A549 treated with DMSO at 1 μM for 4 hours (cell line): ENCODE measurements at places on chromosomes 12 and 14. TPM values are rescaled to one million over a fixed set of nuclear protein-coding genes. Genes with fewer than 3 reads are reported as not detected.

AQP2 gene
- not detected in 5 replicates for total RNA-seq

CSRP2 gene
- 18.4 to 25.8 TPM (median 22.6 TPM) in 5 replicates for total RNA-seq

RNASE1 gene
- total RNA-seq: 0.22 to 0.36 TPM (median 0.26 TPM) in 4 of 5 replicates, not detected in the other

RPS6KL1 gene
- total RNA-seq: 0.33 to 0.92 TPM (median 0.52 TPM) in 5 replicates

ABCC9 gene
- total RNA-seq: 0.01 TPM in 2 of 5 replicates, not detected in the others

ATL1 gene
- total RNA-seq: 4.4 to 5.1 TPM (median 4.5 TPM) in 5 replicates

PTPN6 gene
- 7.6 to 14.4 TPM (median 10.8 TPM) in 5 replicates for total RNA-seq

NCAPD2 gene
- 66.6 to 79.8 TPM (median 73.5 TPM) in 5 replicates for total RNA-seq

RNASE7 gene
- not detected in 5 replicates for total RNA-seq

RITA1 gene
- total RNA-seq: 29.5 to 39.0 TPM (median 35.1 TPM) in 5 replicates

FNTB gene
- total RNA-seq: 21.8 to 27.0 TPM (median 24.0 TPM) in 5 replicates

OR6J1 gene
- not detected in 5 replicates for total RNA-seq

SLC10A1 gene
- not detected in 5 replicates for total RNA-seq

MSRB3 gene
- 19.1 to 27.3 TPM (median 25.3 TPM) in 5 replicates for total RNA-seq

ARHGEF25 gene
- 5.6 to 6.9 TPM (median 6.1 TPM) in 5 replicates for total RNA-seq

TAS2R9 gene
- not detected in 5 replicates for total RNA-seq

OR4K1 gene
- total RNA-seq: not detected in 5 replicates

KLHDC1 gene
- 0.12 to 0.29 TPM (median 0.24 TPM) in 5 replicates for total RNA-seq

NPFF gene
- total RNA-seq: 0.17 TPM in 1 of 5 replicates, not detected in the others

ENTPD5 gene
- total RNA-seq: 5.7 to 7.6 TPM (median 6.5 TPM) in 5 replicates

KRT77 gene
- not detected in 5 replicates for total RNA-seq

TAS2R13 gene
- total RNA-seq: not detected in 5 replicates

RDH5 gene
- total RNA-seq: 2.3 to 3.2 TPM (median 2.5 TPM) in 5 replicates

PPP1R1A gene
- total RNA-seq: 0.07 to 0.08 TPM in 2 of 5 replicates, not detected in the others

ST8SIA1 gene
- 0.07 to 0.30 TPM (median 0.11 TPM) in 5 replicates for total RNA-seq

VDR gene
- 3.5 to 4.6 TPM (median 3.7 TPM) in 5 replicates for total RNA-seq

GUCY2C gene
- total RNA-seq: 0.02 to 0.06 TPM (median 0.03 TPM) in 3 of 5 replicates, not detected in the others

HHIPL1 gene
- total RNA-seq: 0.11 to 0.28 TPM (median 0.17 TPM) in 5 replicates

HOXC12 gene
- not detected in 5 replicates for total RNA-seq

TAS2R8 gene
- total RNA-seq: not detected in 5 replicates

KCNH5 gene
- total RNA-seq: 0.02 to 0.06 TPM (median 0.05 TPM) in 4 of 5 replicates, not detected in the other

SIX1 gene
- total RNA-seq: 7.3 to 9.8 TPM (median 9.1 TPM) in 5 replicates

COL2A1 gene
- total RNA-seq: 0.02 to 0.18 TPM (median 0.08 TPM) in 5 replicates

CACNB3 gene
- total RNA-seq: 30.8 to 40.7 TPM (median 35.8 TPM) in 5 replicates

ATF1 gene
- 39.0 to 53.9 TPM (median 43.7 TPM) in 5 replicates for total RNA-seq

SINHCAF gene
- 49.2 to 71.7 TPM (median 64.9 TPM) in 5 replicates for total RNA-seq

CFAP54 gene
- total RNA-seq: 0.92 to 1.5 TPM (median 1.2 TPM) in 5 replicates

ZNF605 gene
- total RNA-seq: 3.4 to 5.0 TPM (median 3.9 TPM) in 5 replicates

PRB2 gene
- not detected in 5 replicates for total RNA-seq

TMEM117 gene
- 1.5 to 2.6 TPM (median 2.5 TPM) in 5 replicates for total RNA-seq

ANO2 gene
- 0.11 TPM in 1 of 5 replicates, not detected in the others for total RNA-seq

MAP4K5 gene
- 38.9 to 45.6 TPM (median 44.7 TPM) in 5 replicates for total RNA-seq

GLT8D2 gene
- 0.22 to 0.37 TPM (median 0.29 TPM) in 4 of 5 replicates, not detected in the other for total RNA-seq

TPPP2 gene
- total RNA-seq: not detected in 5 replicates

RNF212B gene
- total RNA-seq: not detected in 5 replicates

EIF2S3B gene
- 0.45 to 0.70 TPM (median 0.67 TPM) in 5 replicates for total RNA-seq

KMT2D gene
- 40.0 to 46.7 TPM (median 41.6 TPM) in 5 replicates for total RNA-seq

FOXN4 gene
- total RNA-seq: 0.05 to 0.09 TPM (median 0.07 TPM) in 4 of 5 replicates, not detected in the other

ADAM20 gene
- 0.03 to 0.04 TPM in 2 of 5 replicates, not detected in the others for total RNA-seq
